ENCODE measurements at places on chromosomes 16 and 17. TPM values are rescaled to one million over a fixed set of nuclear protein-coding genes. Genes with fewer than 3 reads are reported as not detected.

The GDPD3 gene
- 2.0 TPM for total RNA-seq

The SYT17 gene
- 0.64 TPM for total RNA-seq

The NUPR1 gene
- total RNA-seq: 37.2 TPM

The TEX19 gene
- not detected for total RNA-seq

The MARVELD3 gene
- total RNA-seq: not detected

The CDH16 gene
- total RNA-seq: not detected

The TBX21 gene
- 0.40 TPM for total RNA-seq

The OR2C1 gene
- not detected for total RNA-seq

The CDRT15L2 gene
- not detected for total RNA-seq

The EVPL gene
- 0.07 TPM for total RNA-seq

The ABCC3 gene
- 0.37 TPM for total RNA-seq

The CTF1 gene
- 7.5 TPM for total RNA-seq

All from left ventricle myocardium superior (tissue), 1 donor.